ENCODE measurements at places on chromosomes 6 and 20.

- DNase-seq: no peak
These were observed 537.9 kb upstream of the JARID2 start for GRCh38 chr6:14707971-14708465.

GRCh38 chr6:136753624-136754023, 38.7 kb downstream of the MAP3K5 start:
- peak; percentile 8 for DNase-seq

DNA sequence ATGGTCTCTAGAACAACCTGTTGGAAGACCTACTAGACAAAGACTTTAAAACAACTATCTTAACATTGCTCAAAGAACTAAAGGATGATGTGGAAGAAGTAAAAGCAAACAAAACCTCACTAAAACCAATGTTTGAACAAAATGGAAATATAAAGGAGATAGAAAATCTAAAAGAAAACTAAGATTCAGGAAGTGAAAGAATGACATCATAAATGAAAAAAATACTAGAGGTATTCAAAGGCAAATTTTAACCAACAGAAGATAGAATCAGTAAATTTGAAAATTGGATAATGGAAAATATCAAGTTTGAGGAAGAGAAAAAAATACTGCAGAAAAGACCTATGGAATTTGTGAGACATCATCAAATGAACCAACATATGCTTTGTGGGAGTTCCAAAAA, 914.1 kb upstream of the GJE1 start:
- no peak for DNase-seq

DNA sequence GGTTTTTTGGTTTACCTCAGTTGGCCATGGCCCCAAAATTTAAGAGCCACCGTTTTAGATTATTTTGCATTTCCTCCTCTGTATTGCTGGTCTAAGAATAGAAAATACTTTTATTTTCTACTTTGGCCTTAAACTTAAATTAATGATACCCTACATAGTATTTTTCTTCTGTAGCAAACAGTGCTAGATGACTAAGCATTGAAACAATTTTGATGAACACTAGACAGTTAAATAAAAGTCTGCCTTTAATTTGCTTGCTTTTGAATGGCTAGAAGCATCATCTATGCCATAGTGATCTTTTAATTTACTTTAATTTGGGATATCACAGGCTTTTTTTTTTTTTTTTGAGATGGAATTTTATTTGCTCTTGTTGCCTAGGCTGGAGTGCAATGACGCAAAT, 106.4 kb downstream of the CD109 start:
- DNase-seq: no peak

DNA sequence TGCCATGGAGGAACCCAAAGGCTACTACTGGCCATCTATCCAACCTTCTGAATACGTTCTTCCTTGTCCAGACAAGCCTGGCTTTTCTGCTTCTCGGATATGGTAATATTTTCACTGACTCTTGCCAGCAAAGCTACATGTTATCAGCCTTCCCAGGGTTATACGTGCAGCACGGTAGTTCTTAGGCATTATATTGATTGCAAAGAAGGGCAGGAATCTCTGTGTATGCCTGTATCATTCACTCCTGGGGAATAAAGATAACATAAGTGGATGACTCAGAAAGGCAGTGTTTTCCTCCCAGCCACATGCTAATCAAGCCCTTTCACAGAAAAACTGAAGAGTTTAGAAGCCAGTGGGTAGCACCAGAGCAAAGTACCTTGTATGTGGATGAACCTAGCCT, 98.7 kb downstream of the ADGRG6 start:
- no peak for DNase-seq
